HS-27A (cell line): ENCODE measurements at places on chromosomes 6 and 20.
A peak's percentile ranks its signal among the peaks of the same experiment; 100 is the strongest.

GRCh38 chr20:42319252-42320013 lies 701.3 kb upstream of the CHD6 start:
- no peak for DNase-seq

DNA sequence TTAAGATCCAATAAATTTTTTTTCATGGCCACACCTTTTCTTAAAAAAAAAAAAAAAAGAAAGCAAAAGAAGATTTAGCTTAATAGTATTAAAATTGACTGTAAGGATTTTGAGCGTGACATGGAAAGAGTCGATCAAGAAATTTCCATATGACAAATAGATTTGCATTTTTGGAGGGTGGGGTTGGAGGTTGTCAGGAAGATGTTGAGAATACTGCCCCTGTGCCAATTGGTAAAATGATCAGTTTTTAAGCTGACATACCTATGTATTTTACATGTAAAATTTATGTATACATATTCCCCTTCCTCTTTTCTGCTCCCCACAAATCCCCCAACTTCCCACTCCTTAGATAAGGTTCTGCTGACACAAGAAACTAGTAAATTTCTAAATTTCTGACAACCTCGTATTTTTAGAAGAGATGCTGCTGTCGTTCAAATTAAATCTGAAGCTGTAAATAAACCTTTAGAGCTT lies 520.9 kb downstream of the CD83 start:
- no peak for DNase-seq

DNA sequence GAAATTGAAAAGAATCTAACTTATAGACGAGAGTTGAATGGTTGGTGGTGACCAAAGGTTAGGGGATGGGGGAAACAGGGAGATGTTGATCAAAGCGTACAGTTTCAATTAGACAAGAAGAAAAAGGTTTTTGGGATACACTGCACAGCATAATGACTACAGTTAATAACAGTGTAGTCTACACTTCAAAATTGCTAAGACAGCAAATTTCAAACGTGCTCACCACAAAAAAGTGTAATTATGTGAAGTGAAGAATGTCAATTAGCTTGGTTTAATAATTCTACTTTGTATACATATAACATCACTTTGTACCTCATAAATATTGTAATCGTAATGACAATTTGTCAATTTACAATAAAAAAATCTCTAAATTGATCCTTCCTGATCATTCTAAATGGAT lies 267.5 kb downstream of the RNGTT start:
- no peak for DNase-seq

GRCh38 chr20:63124092-63124781 lies 91.7 kb downstream of the YTHDF1 start:
- DNase-seq: peak; percentile 7

DNA sequence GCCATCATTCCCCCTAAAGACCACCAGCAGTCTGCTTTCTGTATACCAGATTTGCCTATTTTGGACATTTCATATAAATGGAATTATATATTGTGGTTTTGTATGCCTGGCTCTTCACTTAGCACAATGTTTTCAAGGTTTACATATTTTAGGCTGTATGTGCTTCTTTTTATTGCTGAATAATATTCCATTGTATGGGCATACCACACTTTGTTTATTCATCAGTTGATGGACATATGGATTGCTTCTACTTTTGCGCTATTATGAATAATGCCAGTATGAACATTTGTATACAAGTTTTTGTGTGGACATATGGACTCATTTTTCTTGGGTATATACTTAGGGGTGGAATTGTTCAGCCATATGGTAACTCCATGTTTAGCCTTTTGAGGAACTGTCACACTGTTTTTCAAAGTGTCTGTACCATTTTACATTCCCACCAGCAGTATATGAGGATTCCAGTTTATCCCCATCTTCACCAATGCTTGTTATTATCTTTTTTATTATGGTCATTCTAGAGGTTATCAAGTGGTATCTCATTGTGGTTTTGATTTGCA lies 12.7 kb downstream of the L3MBTL1 start:
- DNase-seq: no peak

DNA sequence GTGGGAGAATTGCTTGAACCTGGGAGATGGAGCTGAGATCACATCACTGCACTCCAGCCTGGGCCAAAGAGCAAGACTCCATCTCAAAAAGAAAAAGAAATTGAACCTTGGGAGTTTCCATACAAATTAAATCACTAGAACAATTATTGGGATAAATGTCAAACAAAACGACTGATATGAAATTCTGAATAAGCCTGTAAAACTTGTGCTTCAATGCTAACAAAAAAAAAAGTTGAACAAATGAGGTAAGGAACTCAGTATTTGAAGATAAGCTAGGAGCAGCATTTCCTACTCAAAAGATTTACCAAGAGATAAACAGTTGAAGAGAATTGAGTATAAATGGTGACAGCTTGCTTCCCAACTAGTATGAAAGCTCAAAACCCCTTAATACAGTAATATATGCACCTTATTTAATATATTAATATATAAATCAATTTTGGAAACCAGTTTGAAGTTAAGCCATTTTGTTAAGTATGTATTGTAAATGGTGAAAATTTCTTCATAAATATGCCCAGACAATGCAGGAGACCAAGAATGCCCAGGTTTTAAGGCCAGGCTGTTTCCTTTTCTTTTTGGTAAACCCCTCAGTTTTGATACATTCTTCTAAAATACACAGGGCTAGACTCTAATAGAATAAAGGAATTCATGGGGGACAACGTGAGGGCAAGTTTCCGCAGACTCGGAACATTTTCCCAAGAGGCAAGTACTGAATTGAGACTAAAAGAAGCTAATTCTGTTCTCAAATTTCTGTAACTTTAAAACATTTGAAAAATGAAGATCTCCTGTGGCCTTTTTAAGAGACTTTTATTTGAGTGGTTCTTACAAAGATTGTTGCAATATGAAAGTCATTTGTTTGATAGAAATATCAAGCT lies 3.9 kb downstream of the ROMO1 start:
- no peak for DNase-seq

- no peak for DNase-seq
Observed at GRCh38 chr6:165844801-165845364, 181.8 kb upstream of the PDE10A start.

DNA sequence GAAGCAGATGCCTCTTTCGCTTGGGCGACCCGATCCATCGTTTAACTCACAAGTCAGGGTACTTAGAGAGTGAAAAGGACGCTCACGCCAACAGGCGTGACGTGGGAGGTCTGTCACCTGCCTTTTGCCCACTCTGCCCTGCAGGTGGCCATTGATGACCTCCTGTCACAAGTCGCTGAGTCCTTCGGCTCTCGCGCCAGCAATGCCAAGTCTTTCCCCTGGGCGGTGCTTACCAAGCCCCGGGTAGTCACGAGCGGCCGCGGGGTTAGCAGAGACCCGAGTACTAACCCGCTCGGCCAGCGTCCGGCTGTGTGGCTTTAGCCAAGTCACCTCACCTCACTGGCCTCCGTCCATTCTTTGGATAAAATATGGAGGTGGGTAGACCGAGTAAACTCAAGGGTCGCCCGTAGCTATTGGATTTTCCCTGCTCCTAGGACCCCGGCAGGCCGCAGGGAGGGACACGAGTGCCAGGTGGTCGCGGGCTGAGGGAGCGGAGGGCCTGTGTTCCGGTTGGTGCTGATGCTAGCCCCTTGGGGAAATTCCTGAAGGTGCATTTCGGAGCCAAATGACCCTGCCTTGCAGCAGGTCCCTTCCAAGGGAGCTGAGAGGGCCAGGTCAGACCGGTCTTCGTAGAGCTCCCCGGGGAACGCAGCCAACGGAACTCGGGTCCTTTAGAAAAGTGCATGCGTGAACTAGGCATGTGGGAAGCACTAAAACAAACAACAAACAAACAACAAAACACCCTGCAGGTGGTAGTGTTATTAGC lies 668 bp downstream of the PKIB start:
- DNase-seq: peak; percentile 20

DNA sequence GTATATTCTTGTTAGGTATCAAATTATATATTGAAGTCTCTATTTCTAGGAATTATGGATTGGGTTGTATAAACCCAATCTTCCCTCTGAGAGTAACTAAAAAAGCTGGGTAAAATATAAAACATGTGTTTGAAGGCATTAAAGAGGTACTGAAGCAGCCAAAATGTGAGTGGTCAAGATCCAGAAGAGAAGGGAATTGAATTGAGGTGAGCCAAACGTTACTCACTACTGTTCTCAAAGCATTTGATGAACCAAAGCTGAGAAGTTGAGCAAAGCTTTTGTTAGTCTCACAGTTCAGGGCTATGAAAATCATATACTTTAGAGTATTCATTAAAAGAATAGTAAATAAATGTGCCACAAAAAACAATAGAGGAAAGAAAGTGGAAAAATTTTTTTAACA lies 365.8 kb downstream of the BCKDHB start:
- DNase-seq: no peak

DNA sequence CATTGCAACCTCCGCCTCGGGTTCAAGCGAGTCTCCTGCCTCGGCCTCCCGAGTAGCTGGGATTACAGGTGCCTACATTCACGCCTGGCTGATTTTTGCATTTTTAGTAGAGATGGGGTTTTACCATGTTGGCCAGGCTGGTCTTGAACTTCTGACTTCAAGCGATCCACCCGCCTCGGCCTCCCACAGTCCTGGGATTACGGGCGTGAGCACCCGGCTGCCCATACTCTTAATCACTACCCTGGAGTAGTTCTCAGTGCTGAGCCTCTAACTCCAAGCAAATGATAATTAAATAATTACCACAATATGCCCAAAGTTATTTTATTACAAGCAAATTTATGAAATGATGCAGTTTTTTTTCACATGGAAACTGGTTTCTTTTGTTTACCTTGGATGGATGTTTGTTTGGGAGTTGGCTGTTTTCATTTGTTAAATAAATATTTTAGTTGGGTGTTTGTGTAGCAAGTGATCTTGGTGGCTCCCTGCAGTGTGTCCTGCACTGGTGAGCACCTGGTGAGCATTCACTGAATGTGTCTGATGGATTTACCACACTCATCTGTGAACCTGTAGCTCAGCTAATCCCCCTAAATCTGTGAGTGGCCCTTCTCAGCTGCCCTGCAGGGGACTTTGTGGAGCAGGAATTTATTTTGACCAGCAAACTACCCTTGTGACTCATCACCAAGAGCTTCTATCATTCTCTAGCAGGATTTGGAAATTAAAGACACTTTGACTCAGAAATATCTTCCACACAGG lies 36.9 kb downstream of the UTRN start:
- DNase-seq: no peak

DNA sequence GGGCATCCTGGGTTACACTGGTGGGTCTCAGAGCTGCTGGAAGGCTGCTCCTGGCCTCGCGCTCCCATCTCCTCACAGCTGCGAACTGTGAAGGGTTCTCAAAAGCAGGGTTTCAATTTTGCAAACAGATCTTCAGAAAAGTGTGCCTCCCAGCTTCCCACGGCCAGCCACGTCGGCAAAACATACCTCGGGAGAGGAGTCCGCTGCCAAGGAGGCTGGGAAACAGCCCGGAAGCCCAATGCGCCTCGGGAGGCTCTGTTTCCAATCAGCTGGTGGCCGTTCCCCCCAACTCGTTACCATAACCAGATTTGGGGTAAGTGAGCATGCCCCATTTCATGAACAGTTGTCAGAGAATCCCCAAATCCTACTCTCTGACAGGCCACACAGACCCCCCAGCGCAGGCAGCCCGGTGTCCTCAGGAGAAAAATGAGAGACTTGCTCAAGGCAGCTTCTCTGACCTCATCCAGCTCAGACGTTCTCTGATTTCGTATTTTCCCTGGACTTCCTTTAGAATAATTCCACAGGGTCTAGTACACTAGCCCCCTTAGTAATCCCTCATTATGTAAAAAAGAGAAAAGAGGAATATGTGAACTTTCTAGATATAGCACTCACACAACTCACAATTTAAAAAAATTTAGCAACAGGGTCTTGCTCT lies 98.4 kb downstream of the SNX5 start:
- DNase-seq: no peak

DNA sequence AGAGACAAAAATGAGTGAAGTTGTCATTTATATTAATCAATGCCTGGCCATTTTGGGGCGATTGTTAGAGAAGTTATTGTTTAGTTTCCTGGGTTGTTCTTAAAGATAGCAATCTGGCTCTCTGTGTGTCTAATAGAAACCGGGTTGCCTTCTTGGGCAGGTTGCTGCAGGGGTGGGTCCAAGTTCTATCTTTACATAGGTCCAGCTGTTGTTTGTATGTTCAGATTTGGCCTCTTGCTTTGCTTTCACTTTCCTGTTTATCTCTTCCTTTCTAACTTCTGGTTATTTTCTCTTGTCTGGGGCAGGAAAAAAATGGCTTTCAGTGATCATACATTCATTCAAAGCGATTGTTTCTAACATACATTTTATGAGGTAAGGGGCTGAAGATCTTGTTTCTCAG lies 128.4 kb upstream of the NOX3 start:
- no peak for DNase-seq

DNA sequence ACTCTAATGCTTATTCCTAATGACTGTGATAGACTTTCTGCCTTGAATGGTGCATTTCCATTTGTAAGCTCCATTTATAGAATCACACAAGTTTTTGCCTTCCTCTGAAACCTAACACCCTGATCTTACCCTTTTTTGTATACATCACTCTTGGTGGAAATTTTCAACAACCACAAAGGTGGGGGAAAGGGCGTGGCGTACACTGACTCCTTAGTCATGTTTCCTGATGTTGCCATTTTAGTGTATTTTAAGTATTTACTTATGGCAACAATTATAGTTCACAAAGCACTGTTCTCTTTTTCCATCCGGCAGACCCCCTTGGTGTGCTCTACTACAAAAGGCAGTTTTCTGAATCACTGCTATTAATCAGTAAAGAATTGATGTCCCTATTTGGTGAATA lies 92.0 kb downstream of the ATXN1 start:
- peak; percentile 52 for DNase-seq

DNA sequence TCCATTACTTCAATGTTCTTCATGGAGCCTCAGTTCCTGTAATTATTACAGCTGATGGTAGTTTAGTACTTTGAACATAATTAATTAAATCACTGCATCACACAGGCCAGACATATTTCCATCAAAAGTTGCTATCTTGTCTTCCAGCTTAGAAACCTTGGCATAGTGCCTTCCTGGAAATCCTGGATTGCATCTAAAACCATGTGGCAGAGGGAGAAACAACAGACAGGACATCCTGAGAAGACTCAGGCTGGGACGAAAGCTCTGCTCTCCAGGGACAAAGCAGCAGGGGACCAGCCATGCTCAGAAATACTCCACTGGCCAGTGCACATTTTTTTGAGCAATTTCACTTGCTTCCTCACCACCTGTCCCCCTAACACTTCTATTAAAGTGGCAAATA lies 55.3 kb downstream of the TBX18 start:
- no peak for DNase-seq

- no peak for DNase-seq
Observed at GRCh38 chr6:167781066-167781767, 45.5 kb upstream of the AFDN start.

- DNase-seq: no peak
Observed at GRCh38 chr20:63049561-63050221, 42.9 kb upstream of the BHLHE23 start.

DNA sequence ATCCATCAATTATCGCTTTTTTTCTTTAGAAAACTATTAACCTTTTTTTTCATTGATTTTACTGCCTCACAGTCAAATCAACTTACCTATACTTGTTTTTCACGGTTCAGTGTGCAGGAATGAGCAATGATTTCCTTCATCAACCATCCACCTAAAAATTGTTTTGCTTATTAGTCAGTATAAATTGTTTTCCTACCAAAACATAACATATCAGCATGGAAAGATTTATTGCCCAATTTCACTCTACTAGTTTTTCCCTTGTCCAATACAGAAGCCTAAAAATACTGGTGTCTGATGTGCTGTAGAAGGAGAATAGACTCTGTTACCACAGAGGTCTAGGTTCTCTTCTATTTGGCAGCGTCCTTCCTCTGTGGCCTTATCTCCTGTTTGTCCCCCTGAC lies 558.2 kb upstream of the CITED2 start:
- DNase-seq: no peak
